ENCODE measurements at places on chromosomes 3 and 15.

DNA sequence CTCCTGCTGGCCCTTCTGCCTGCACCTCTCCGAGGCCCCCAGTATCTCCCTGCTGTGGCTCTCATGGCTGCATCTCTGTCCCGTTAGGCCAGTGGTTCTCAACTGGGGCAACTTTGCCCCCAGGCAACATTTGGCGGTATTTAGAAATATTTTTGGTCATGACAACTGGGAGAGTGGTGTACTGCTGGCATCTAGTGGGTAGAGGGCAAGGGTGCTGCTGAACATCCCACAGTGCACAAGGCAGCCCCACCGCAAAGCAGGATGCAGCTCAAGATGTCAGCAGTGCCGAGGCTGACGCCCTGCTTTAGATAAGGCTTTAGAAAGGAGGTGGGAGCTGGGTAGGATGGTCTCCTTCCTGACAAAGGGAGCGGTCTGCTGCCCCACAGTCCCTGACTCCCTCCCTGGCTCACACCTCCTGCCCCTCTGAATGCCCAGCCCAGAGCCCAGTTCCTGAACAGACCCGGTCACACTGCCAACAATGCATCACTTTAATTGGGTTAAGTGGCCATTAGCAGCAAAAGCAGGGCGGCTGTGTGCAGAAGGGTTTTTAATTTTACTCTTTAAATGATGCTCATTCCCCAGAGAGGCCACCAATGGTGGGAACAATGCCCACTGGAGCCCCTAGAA, 68.8 kb upstream of the TMEM115 start:
- DNase-seq = peak; percentile 18

DNA sequence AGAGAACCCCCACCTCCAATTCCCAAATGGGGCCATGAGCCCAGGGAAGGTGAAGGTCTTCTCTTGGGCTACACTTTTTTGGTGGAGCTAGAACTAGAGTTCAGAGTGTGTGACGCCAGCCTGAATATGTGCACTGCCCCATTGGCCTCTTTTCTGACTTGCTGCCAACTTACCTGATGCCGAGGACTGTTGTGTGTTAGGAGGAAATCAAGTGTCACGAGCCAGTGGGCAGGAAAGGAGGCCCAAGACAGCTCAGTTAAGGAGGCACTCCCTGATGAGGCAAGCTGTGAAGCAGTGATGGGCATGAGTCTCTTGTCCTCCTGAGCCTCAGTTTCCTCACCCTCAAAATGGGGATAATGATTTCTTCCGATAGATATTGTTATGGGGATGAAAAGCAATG, 107.8 kb downstream of the ANP32A start:
- DNase-seq = no peak

- DNase-seq = peak; percentile 38
Measured at GRCh38 chr3:124498891-124499290, 231.4 kb upstream of the UMPS start.

DNA sequence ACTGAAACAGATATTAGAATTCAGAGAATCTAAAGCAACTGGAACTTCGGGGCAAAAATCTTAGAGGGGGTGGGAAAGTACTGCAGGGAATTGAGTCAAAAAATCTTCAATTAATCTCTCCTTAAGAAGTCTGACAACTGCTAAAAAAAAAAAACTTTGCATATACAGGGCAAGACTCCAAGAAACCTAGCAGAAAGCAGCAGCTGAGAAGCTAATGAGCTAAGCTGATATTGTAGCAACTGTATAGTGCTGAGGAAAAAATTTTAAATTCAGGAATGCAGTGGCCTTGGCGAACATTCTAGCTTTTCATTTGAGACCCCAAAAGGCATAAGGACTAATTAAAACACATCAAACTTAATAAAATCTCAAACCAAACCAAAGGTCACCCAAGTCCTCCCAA, 113.6 kb downstream of the SCAPER start:
- no peak for DNase-seq

- DNase-seq = peak; percentile 57
Measured at GRCh38 chr3:42033741-42034140, 57.4 kb upstream of the TRAK1 start.

GRCh38 chr3:44184319-44184953, 57.2 kb upstream of the TOPAZ1 start:
- DNase-seq = no peak

GRCh38 chr3:169636928-169637327, 26.6 kb downstream of the MECOM start:
- no peak for DNase-seq

- DNase-seq = no peak
Measured at GRCh38 chr3:155210736-155211135, 82.7 kb downstream of the STRIT1 start.

GRCh38 chr3:55675478-55675877, 188.4 kb upstream of the WNT5A start:
- no peak for DNase-seq

DNA sequence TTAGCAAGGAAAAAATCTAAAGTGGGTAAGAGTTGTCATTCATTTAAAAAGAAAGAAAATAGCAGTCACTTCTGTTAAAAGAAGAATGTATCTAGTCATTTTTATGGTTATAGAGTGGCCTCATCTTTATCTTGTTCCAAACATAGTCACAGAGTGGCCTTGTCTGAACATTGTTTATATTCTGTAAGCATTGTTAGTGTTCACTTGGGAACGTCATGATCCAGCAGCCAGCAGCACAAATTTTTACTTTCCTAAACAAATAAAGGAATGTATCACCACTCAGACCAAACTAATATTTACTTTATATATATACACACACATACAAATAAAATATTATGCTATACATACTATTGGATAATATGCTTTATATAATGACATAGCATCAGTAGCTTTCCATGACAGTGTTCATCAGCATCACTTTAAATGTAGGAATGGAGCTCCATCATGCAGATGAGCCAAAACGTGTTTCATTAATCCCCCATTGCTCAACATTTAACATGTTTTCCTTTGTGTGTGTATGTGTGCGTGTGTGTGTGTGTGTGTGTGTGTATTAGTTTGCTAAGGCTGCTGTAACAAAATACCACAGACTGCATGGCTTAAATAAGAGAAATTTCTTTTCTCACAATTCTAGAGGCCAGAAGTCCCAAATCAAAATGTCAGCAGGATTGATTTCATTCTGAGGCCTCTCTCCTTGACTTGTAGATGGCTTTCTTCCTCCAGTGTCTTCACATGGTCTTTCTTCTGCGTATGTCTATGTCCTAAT, 39.6 kb upstream of the GYG1 start:
- DNase-seq = no peak

GRCh38 chr3:184727357-184728009, 15.6 kb upstream of the MAGEF1 start:
- peak; percentile 67 for DNase-seq

DNA sequence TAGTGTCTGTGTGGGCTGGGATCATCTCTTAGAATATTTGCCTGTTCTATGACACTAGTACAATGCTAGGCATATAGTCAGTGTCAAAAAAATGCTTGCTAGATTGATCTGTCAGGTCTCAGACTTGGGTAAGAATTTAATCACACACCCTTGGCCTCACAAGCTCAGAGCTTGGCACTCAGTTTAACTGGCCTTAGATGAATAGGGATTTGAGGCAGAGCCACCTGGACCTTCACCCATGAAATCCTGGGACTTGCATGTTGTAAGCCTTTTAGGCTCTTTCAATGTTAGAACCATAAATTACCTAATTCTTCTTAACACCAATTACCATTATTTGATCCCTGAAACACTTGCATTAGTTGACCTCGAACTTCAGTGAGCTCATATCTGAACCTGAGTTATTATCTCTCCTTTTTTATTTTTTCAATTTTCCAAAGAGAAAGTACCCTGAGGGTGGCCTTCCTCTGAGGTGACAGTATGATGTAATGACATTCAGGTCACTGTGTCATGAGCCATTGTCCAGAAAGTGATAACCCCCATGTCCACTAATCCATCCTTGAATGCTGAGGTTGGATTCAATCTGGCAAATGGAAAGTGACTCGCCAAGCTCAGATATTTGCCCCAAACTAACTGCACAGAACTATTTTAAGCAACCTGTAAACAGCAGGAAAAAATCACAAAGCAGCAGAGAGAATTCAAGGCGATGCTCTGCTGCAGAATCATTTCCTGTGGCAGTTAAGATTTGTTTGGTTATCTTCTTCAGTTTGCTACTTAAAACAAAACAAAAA, 615.2 kb upstream of the NR2F2 start:
- no peak for DNase-seq

DNA sequence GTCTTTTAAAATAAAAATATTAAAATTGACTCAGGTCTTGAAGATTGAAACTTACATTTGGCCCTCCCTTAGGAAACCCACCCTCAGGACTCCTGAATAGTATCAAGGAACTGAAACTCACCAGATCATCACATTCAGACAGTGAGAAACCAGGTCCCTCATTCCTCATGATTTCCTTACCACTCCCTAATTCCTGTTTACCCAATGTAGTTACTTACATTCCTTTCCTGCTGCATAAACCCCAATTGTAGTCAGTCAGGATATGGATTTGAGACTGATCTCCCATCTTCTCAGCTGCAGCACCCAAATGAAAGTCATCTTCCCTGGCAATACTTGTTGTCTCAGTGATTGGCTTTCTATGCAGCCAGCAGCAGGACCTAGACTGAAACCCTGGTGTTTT, 8.6 kb downstream of the ATP13A4 start:
- peak; percentile 15 for DNase-seq

DNA sequence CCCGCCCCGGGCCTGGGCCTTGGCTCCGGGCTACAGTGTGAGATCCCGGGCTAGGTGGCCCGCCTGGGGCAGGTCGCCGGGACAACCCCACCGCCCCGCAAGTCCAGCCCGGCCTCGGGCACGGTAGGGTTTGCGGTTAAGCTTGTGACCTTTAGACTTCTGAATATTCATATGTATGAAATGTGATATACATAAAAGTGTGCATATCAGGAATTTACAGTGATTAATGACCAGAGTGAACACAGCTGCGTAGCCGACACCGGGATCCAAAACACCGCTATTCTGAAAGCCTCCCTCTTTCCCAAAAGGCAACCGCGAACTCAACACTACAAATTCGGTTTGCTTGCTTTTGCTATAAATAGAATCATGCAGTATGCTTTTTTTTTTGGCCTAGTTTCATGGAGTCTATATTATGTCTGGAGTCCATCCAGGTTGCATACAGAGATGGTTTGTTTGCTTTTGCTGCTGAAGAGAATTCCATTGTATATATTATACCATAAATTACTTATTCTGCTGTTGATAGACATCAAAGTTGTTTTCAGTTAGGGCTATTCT, 636 bp upstream of the SNRPA1 start:
- no peak for DNase-seq

DNA sequence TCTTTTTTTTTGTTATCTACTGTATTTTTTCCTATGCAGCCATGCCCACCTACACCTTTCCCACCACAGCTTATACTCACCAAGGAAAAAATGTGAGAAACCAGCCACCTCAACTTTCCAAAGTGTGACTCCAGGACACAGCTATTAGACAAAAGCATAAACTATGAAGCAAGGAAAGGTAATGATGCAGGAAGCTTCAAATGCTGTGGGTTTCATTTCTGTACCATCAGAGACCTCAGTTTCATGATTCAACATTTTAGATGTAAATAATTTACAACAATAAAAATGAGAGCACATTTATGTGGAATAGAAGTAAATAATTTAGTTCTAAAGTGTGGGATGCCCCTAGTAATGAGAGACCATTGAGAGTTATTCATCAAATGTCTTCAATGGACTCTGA, 115.1 kb downstream of the CDIN1 start:
- DNase-seq = no peak

DNA sequence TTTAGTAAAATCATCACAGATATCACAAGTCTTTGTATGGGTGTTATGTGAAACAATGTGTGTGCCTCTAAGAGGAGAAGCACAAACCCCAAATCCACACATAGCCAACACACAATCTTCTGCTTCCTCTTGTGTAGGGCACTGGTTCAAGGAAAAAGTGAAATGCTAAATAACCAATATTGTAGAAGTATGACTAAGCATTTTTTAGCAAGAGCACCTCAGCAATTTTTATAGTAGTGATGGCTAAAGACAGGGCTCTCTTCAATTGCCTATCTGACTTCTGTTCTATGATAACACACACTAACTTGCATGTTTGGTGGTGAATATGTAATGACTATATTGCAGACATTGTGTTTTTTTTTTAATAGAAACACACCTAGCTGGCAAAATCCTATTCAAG, 997.9 kb upstream of the ALCAM start:
- no peak for DNase-seq

GRCh38 chr3:16834214-16834613, 50.5 kb upstream of the PLCL2 start:
- DNase-seq = no peak

GRCh38 chr15:66865622-66866611, 163.9 kb downstream of the SMAD6 start:
- DNase-seq = no peak

GRCh38 chr3:73056014-73056844, 5.2 kb upstream of the EBLN2 start:
- peak; percentile 24 for DNase-seq

DNA sequence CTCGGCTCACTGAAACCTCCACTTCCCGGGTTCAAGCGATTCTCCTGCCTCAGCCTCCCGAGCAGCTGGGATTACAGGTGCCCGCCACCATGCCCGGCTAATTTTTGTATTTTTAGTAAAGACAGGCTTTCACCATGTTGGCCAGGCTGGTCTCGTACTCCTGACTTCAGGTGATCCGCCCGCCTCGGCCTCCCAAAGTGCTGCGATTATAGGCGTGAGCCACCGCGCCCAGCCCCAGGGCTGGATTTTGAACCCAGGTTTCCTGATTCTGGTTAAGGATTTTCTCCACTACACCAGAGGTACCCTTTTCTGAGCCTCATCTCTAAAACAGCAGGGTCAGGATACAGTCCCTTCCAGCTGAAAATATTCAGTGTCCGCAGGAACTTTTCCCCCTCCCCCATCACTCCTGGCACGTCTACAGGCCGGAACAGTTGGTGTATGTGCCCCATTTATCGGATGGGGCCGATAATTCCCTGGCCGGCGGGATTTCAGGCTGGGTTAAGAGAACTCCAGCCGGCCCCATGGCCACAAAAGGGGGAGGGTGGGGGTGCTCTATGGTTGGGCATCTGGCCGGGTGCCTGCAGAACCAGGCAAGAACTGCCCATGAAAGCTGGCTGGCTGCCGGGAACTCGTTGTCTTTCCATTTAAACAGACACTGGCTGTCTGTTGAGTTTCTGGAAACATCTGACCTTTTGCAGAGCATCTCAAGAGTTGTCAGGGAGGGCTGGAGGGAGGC, 26.8 kb upstream of the SEMA4B start:
- no peak for DNase-seq

DNA sequence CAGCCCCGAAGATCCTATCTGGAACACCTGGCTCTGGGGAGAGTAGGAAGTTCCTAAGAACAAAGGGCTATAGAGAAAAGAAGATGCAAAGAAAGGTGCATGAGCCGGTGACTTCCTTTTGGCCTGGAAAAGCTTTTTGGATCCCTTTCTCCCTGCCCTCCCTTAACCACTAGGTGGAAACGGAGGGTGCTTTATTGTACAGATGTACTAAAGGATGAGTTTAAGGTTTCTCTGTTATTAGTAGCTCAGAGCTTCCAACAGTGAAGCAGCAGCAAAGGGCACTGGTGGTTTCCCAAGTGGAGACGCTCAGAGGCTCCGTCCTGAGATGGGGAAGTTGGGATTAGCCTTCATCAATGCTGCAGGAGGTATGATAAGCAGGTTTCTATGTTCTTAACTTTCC, 5.9 kb upstream of the ADGRG7 start:
- peak; percentile 61 for DNase-seq

GRCh38 chr15:68364028-68364659, 67.8 kb downstream of the ITGA11 start:
- DNase-seq = no peak

GRCh38 chr3:24338409-24339130, 156.1 kb downstream of the THRB start:
- no peak for DNase-seq

- DNase-seq = no peak
Measured at GRCh38 chr3:75110741-75111140, 496.3 kb upstream of the CNTN3 start.

All from HT1080 (cell line).